ENCODE measurements at places on chromosomes 5 and 9.

DNA sequence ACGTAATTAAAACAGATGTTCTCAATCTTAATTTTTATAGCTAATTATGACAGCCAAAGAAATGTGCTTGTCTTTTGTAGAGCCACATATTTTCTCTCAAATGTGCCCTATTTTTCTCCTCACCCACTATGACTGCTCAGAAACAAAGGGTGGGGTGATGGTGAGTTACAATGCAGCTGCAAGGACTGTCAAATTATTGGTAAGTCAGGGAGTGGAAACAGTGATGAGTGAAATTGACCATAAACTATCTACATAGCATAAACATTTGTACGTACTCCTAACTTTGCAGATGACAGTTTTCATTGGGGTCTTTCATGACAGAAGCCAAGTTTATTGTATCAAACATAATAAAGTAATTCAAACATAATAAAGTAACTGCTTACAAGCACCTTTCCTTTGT, 215.9 kb downstream of the MCTP1 start:
- DNase-seq, result no peak

GRCh38 chr5:98771382-98772109, 1.9 kb upstream of the RGMB start:
- DNase-seq, result no peak

DNA sequence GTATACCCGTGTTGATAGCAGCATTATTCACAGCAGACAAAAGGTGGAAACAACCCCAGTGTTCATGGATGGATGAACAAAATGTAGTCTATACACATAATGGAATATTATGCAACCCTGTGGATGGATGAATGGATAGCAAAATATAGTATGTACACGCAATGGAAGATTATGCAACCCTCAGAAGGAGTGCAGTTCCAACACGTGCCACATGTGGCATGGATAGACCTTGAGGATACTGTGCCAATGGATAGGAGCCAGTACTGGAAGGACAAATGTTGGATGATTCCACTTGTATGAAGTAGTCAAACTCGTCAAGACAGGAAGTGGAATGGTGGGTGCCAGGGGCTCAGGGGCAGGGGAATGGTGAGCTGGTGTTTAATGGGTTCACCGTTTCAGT, 44.9 kb downstream of the PLEKHG4B start:
- no peak for DNase-seq

DNA sequence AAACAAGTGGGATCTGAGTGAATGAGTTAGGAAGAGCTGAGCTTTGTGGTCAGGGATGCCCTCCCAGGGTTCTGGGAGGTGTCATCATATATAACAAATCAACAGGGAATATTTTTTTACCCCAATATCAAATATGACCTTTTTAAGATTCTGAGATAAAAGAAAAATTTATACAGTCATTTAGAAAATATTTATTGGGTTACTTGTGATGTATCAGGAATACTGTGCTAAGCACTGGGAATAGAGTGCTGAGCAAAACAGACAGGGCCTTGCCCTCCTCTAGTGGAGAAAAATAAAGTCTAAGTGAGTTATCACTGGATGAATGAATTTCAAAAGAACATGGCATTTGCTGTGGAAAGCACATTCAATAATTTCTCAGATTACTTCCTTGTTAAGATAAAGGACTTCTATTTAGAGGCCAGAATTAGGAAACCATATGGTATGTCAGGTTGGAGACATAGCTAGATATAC, 102.9 kb downstream of the BOD1 start:
- no peak for DNase-seq

DNA sequence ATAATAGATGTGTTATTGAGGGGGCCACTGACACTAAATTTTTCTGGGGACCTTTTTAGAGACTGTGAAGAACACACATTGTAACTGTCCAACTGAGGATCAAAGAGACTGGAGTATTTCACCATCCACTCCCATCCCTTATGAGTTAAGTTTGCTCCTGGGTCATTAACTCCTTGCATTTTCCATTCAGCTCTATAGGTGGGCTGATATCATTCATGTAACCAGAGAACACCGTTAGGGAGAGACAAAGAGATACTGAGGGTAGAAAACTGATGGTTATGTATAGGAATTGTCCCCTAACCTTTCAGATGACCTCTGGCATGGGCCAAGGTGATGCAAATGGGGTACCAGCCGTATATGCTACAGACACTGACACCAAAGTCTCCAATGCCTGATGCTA, 142.4 kb upstream of the TLR4 start:
- DNase-seq, result no peak

DNA sequence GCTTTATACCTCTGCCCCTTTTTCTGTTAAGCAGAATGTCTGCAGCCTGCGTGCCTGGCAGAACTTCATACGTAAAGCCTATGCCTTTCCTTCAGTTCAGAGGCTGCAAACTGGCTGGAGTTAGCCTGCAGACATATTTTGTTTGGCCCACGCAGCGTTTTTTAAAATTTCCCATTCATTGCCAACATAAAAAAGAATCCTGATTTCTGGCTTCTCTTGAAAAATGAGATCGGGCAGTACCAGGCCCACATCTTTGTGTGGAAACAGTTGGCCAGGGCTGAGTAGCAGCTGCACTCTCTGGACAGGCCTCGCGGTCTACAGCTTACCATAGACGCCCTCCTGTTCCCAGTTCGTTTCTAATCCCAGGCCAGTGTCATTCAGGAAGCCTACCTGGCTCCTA, 104.4 kb downstream of the SMARCA2 start:
- no peak for DNase-seq

GRCh38 chr9:74500584-74500924, 3.4 kb downstream of the RORB start:
- DNase-seq, result no peak

DNA sequence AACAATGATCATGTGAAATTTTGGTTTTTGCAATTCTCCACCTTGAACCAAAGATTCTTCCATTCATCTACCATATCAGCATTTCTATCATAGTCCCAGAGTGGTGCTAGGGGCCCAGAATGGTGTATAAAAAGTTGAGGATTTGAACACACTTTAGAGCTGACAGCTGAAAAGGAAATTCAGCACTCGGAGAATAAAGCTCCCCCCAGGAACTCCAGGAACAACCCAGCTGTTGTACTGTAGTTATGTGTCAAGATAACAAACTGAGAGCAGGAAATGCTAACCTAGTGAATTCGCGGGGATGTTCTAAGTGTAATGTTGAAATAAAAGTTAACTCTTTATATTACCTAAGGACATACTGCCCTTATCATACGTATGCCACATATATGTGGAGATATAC, 216.7 kb downstream of the NFIB start:
- DNase-seq, result no peak

DNA sequence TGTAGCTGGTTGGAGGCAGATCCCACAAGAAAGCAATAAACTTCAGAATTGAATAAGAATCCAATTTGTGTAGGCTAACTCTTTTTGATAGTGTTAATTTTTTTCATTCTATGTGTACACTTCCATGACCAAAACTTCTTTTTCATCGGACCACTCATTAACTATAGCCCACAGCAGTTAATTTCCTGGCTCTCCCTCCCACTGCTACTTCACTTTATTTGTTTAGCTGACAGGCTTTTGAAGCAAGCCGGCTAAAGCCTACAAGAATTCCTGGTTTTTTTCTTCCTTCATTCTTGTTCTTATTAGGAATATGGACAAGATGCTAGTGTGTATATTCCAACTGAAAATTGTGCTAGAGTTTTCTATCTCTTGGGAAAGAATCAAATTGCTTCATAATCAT, 329.2 kb upstream of the CCNH start:
- no peak for DNase-seq

DNA sequence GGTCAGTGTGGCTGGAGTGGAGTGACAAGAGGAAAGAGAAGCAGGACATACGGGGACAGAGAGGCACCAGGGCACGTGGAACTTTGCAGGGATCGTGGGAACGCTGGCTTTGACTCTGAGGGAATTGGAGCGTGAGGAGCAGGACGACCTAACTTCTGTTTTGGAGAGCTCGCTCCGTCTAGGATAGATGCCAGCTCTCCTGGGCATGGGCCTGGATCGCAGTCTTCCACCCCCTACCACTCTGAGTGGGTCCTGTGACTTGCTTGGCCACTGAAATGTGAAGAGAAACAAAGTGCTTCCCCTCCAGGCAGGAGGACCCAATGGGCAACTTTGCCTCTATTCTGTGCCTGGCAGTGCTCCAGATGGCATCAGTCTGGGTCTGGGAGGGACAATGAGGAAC, 8.7 kb upstream of the SH3PXD2B start:
- no peak for DNase-seq

DNA sequence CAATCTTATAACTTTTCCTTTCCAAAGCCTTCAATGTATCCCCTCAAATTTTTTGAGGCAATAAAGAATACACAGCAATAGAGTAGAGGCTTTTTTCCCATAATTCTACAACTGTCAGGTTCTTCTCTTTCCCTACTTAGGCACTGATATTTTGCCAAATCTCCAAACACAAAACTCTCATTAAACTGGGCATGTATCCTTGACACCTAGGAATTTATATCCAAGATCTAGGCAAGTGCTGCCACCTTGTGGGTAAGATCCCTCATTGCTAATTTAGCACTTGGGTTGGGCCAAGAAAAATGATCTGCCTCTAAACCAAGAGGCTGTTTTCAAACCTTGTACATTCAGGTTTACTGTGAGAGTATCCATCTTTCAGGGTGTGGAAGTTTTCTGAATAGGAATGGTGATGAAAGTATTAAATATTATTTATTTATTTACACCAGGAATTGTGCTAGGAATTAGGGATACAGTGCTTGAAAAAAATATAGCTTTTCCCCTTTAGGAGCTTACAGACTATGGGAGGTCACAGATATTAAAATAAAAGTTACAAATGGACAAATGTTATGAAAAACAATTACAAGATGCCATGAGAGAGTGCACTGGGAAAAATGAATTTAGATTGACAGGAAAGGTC, 17.6 kb downstream of the TSTD2 start:
- peak; percentile 14 for DNase-seq

GRCh38 chr5:138844125-138844461, 31.0 kb downstream of the LRRTM2 start:
- DNase-seq, result no peak

All from activated T-helper 1 cell treated with anti-CD3 and anti-CD28 coated beads, Interleukin-2, amount 50 U/mL, for 16 hours (primary cell).